ENCODE measurements at places on chromosomes 7 and 10. TPM values are rescaled to one million over a fixed set of nuclear protein-coding genes. Genes with fewer than 3 reads are reported as not detected.

DNA sequence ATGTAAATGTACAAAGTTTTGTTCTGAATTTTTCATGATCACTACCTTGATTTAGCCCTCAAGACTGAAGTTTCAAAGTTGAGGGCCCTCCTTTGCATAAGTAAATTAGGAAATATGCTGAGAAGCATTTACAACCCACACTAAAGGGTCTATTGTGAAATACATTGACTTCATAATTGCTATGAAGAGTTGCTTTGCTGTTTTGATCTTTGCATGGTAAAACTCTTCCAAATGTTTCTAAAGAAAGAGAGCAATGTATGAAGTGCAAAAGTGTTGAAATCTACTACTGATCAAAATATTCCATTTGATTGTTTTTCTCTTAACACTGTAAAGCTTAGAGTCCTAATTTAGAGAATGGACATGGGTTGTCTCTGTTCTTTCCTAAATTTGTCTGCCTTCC is 77.2 kb downstream of the C7orf25 start:
- H3K27ac ChIP-seq = no peak overlapping the region
- peaks cover 20% of the 10 kb centered on the region for H3K27me3 ChIP-seq
- no peaks in the 10 kb centered on the region for H3K4me1 ChIP-seq
- H3K4me3 ChIP-seq = no peak overlapping the region
- no peak for DNase-seq

DNA sequence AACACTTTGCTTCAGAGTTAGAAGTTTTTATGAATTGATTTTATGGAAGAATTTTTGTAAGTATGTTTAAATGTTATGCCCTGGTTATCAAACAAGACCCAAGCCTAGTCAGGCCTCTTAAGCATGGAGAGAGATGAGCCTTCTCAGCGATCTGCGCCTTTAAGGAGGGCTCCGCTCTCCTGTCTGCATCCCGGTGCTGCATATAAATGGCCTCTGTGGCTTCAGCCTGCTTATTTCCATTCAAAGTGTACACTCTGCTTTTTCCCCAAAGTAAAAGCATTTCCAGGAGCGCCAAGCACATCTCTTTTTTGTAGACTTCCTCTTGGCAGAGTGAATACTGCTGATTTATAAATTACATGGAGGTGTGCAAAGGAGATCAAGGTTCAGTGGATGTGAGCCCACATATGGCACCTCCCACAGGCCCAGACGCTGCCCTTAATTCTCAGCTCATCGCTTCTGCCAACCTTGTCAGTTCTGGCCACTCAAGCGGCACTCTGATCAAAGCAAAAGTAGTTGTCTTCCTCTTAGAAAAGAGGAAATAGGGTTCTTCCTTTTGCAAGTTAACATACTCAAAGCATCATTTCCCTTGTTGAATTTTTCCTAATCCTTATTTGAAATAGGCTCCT is 70.0 kb upstream of the SFMBT2 start:
- H3K27me3 ChIP-seq = no peaks in the 10 kb centered on the region
- peak; percentile 17 for DNase-seq
- H3K4me3 ChIP-seq = no peak overlapping the region
- no peaks in the 10 kb centered on the region for H3K36me3 ChIP-seq
- peaks cover 70% of the 10 kb centered on the region for H3K4me1 ChIP-seq

The CFAP46 gene
- total RNA-seq = 0.16 TPM

The SP8 gene
- total RNA-seq = not detected

- H3K36me3 ChIP-seq = no peaks in the 10 kb centered on the region
- H3K4me1 ChIP-seq = no peaks in the 10 kb centered on the region
- no peak overlapping the region for H3K27ac ChIP-seq
- no peaks in the 10 kb centered on the region for H3K27me3 ChIP-seq
- no peak for DNase-seq
These were observed 56.0 kb upstream of the KCND2 start for GRCh38 chr7:120216947-120217346.

DNA sequence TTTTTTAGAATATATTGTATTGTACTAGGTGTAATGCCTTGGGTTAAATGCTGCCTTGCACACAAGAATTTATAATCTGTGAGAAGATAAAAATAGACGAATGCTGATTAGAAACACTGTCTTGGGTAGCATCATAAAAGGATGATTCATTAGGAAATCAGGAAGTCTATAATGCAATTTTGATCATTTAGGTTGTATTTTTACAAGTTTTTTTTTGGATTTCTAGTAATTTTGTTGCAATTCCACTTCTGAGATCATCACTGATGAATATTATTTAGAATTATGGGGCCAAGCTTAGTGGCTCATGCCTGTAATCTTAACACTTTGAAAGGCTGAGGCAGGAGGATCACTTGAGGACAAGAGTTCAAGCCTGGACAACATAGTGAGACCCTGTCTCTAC is 29.6 kb downstream of the WBP1L start:
- peaks cover 6% of the 10 kb centered on the region for H3K36me3 ChIP-seq
- no peak overlapping the region for H3K27ac ChIP-seq
- H3K27me3 ChIP-seq = no peaks in the 10 kb centered on the region
- H3K4me3 ChIP-seq = no peak overlapping the region
- peaks cover 81% of the 10 kb centered on the region for H3K4me1 ChIP-seq
- no peak for DNase-seq

GRCh38 chr7:122268101-122268500 is 36.4 kb downstream of the FEZF1 start:
- no peaks in the 10 kb centered on the region for H3K4me1 ChIP-seq
- peaks cover 3% of the 10 kb centered on the region for H3K27me3 ChIP-seq
- H3K36me3 ChIP-seq = no peaks in the 10 kb centered on the region

Data from activated CD4-positive, alpha-beta T cell treated with anti-CD3 and anti-CD28 coated beads for 36 hours (primary cell).